ENCODE measurements at places on chromosomes 12 and 14.

- DNase-seq, result no peak
Observed at GRCh38 chr14:38016497-38016896, 191.2 kb upstream of the SSTR1 start.

GRCh38 chr12:4643747-4644146, 5.1 kb downstream of the AKAP3 start:
- no peak for DNase-seq

DNA sequence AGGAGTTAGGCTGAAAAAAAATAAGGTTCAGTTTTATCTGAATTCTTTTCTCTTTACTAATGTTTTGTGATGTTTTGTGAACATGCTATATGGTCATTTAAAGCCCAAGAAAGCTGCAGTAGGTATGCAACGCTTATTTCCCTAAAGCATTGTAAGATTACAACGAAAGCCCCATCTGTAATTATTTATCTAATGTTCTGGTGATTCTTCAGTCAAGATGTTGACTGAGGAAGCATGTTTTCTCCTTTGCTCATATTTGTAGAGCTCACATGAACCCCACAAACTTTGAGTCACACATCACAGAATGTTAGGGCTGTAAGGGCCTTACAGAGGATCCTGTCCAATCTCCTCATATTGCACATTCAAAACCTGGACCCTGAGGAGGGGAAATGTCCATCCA, 3.2 kb upstream of the TUBA1C start:
- DNase-seq, result no peak

DNA sequence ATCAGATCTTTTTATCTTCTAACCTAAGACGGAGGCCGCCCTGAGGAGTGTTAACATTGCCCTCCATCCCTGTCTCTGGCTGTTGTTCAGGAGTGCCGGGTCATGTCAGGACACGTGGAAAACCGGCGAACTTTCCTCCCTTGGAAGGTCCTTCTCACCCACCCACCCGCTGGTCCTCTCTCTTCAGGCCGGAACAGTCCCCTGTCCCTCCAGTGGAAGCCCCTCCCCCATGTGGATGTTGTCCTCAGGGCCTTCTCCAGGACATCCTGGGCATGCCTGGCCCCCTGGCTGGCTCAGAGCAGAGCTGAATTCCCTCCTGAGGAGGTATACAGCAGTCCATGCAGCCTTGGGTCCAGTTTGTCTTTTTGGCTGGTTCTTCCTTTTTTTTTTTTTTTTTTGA, 20.3 kb upstream of the ITPK1 start:
- DNase-seq, result no peak

GRCh38 chr12:52058631-52059361, 7.6 kb downstream of the NR4A1 start:
- DNase-seq, result no peak

DNA sequence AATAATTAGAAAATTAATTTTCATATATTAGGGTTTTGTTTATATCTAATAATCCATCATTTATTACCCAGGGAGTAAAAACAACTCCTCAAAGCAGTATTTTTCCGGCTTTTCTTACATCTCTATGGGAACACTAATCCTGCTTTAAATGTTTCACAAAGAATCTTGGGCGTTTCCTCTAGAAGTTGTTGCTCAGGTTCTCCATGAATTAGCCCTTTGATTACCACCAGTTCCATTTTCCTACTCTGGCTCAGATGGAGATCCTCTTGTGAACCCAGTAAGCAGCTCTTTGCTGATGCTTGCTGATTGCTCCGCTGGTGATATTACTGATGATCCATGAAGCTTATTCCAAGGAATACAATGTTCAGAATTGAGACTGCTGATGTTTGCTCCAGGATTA, 78.5 kb upstream of the PKP2 start:
- DNase-seq, result no peak
